Neural progenitor cell (in vitro differentiated cells): ENCODE measurements at places on chromosomes 7 and 10. TPM values are rescaled to one million over a fixed set of nuclear protein-coding genes. Genes with fewer than 3 reads are reported as not detected.

Gene SLC16A12
- total RNA-seq: not detected in 2 replicates

Gene ITIH5
- total RNA-seq: 0.84 and 1.1 TPM in 2 replicates

GRCh38 chr10:96587264-96588059, 650 bp upstream of the TM9SF3 start:
- no peaks in the 10 kb centered on the region for H3K27me3 ChIP-seq
- H3K4me3 ChIP-seq: peak overlapping the region; percentile 81
- DNase-seq: no peak
- H3K27ac ChIP-seq: peak overlapping the region; percentile 97
- H3K36me3 ChIP-seq: no peaks in the 10 kb centered on the region
- H3K4me1 ChIP-seq: peaks cover 20% of the 10 kb centered on the region

- H3K27ac ChIP-seq: no peak overlapping the region
- H3K4me1 ChIP-seq: peaks cover 8% of the 10 kb centered on the region
- H3K27me3 ChIP-seq: no peaks in the 10 kb centered on the region
- H3K4me3 ChIP-seq: no peak overlapping the region
- H3K36me3 ChIP-seq: no peaks in the 10 kb centered on the region
Measured at GRCh38 chr10:29957907-29958331, 101.5 kb downstream of the JCAD start.

DNA sequence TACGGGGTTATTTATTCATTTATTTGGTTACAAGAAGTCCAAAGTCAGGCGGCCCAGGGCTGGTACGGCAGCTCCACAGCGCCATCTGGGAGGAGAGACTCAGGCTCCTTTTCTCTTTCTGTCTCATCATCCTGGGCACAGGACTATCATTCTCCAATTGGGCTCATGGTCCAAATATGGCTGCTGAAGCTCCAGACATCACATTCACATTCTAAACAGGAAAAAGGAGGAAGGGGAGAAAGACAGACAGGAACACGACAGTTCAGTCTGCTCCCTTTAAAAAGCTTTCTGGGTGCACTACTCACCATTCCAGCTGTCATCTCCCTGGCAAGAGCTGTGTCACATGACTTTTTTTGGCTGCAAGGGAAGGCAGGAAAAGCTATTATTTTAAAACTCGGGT, 74.4 kb upstream of the PDZD8 start:
- H3K4me3 ChIP-seq: no peak overlapping the region
- H3K27me3 ChIP-seq: no peaks in the 10 kb centered on the region
- no peak overlapping the region for H3K27ac ChIP-seq
- no peak for DNase-seq

GRCh38 chr7:158568974-158569857, 18.4 kb downstream of the PTPRN2 start:
- no peaks in the 10 kb centered on the region for H3K36me3 ChIP-seq
- no peak overlapping the region for H3K4me3 ChIP-seq
- H3K27me3 ChIP-seq: peaks cover 37% of the 10 kb centered on the region
- no peak overlapping the region for H3K27ac ChIP-seq
- no peaks in the 10 kb centered on the region for H3K4me1 ChIP-seq

- H3K27ac ChIP-seq: no peak overlapping the region
- peak; percentile 40 for DNase-seq
- no peaks in the 10 kb centered on the region for H3K36me3 ChIP-seq
- H3K27me3 ChIP-seq: peaks cover 100% of the 10 kb centered on the region
Measured at GRCh38 chr10:26221541-26221940, 5.0 kb downstream of the GAD2 start.
